Articular chondrocyte of knee joint (primary cell): ENCODE measurements at places on chromosomes 5 and 9. TPM values are rescaled to one million over a fixed set of nuclear protein-coding genes. Genes with fewer than 3 reads are reported as not detected.

The AGTPBP1 gene
- total RNA-seq, result 21.6 and 22.3 TPM in 2 replicates

The IFNK gene
- total RNA-seq, result not detected in 2 replicates

The BTNL3 gene
- not detected in 2 replicates for total RNA-seq

The FAM193B gene
- total RNA-seq, result 23.1 and 23.7 TPM in 2 replicates

The ELAVL2 gene
- total RNA-seq, result under 0.01 TPM in 1 of 2 replicates, not detected in the other

The UBE2QL1 gene
- 1.3 and 2.4 TPM in 2 replicates for total RNA-seq

The PCDHGC5 gene
- 4.7 and 8.1 TPM in 2 replicates for total RNA-seq

The TMC1 gene
- total RNA-seq, result 0.39 and 0.76 TPM in 2 replicates

The BARHL1 gene
- not detected in 2 replicates for total RNA-seq

The ASPN gene
- total RNA-seq, result 17.0 and 21.8 TPM in 2 replicates

The THOC3 gene
- total RNA-seq, result 14.8 and 27.8 TPM in 2 replicates

The CAMSAP1 gene
- 16.9 and 18.2 TPM in 2 replicates for total RNA-seq

The GPRIN1 gene
- total RNA-seq, result 1.7 and 2.8 TPM in 2 replicates

The TOMM5 gene
- total RNA-seq, result 91.6 and 92.0 TPM in 2 replicates

The GRM6 gene
- total RNA-seq, result not detected in 2 replicates

The KIF24 gene
- total RNA-seq, result 2.1 and 2.8 TPM in 2 replicates

The CNTNAP3 gene
- 0.39 and 1.2 TPM in 2 replicates for total RNA-seq

The OLFM1 gene
- 9.0 and 10.7 TPM in 2 replicates for total RNA-seq

The AP3B1 gene
- total RNA-seq, result 83.7 and 99.3 TPM in 2 replicates

The ZBED3 gene
- total RNA-seq, result 1.1 and 1.4 TPM in 2 replicates

The ACOT12 gene
- not detected in 2 replicates for total RNA-seq

The SARDH gene
- 4.1 and 9.3 TPM in 2 replicates for total RNA-seq

The GPX3 gene
- total RNA-seq, result 65.6 and 97.7 TPM in 2 replicates

The KIF20A gene
- 31.6 and 47.7 TPM in 2 replicates for total RNA-seq

The FOXD4L6 gene
- 0.13 TPM in 1 of 2 replicates, not detected in the other for total RNA-seq

The OR1J2 gene
- total RNA-seq, result 0.26 and 0.32 TPM in 2 replicates

The LIX1 gene
- 0.11 TPM in 1 of 2 replicates, not detected in the other for total RNA-seq

The PCDHGB3 gene
- total RNA-seq, result 8.4 and 8.6 TPM in 2 replicates

The MRPS27 gene
- total RNA-seq, result 103 and 114 TPM in 2 replicates

The TAF11L5 gene
- not detected in 2 replicates for total RNA-seq

The EMB gene
- 2.2 and 17.0 TPM in 2 replicates for total RNA-seq

The HTR4 gene
- 0.11 TPM in 1 of 2 replicates, not detected in the other for total RNA-seq

The ADAMTSL1 gene
- 206 and 277 TPM in 2 replicates for total RNA-seq

The ANKH gene
- total RNA-seq, result 74.4 and 105 TPM in 2 replicates

The SYK gene
- total RNA-seq, result not detected in 2 replicates

The SPINK5 gene
- not detected in 2 replicates for total RNA-seq

The DMRT2 gene
- not detected in 2 replicates for total RNA-seq

The PROB1 gene
- total RNA-seq, result 0.76 and 0.78 TPM in 2 replicates

The F2RL2 gene
- total RNA-seq, result under 0.01 TPM in 1 of 2 replicates, not detected in the other

The RNF180 gene
- total RNA-seq, result 5.9 and 6.2 TPM in 2 replicates

The C6 gene
- total RNA-seq, result not detected in 2 replicates

The ITGA2 gene
- 1.4 and 4.4 TPM in 2 replicates for total RNA-seq

The WDR38 gene
- not detected in 2 replicates for total RNA-seq

The PCDHA4 gene
- total RNA-seq, result 0.26 and 0.32 TPM in 2 replicates

The GARNL3 gene
- 8.2 and 10.7 TPM in 2 replicates for total RNA-seq

The SV2C gene
- total RNA-seq, result not detected in 2 replicates

The COQ4 gene
- total RNA-seq, result 29.1 and 33.7 TPM in 2 replicates

The NEUROG1 gene
- total RNA-seq, result not detected in 2 replicates
